ENCODE measurements at places on chromosomes 2 and 18.

DNA sequence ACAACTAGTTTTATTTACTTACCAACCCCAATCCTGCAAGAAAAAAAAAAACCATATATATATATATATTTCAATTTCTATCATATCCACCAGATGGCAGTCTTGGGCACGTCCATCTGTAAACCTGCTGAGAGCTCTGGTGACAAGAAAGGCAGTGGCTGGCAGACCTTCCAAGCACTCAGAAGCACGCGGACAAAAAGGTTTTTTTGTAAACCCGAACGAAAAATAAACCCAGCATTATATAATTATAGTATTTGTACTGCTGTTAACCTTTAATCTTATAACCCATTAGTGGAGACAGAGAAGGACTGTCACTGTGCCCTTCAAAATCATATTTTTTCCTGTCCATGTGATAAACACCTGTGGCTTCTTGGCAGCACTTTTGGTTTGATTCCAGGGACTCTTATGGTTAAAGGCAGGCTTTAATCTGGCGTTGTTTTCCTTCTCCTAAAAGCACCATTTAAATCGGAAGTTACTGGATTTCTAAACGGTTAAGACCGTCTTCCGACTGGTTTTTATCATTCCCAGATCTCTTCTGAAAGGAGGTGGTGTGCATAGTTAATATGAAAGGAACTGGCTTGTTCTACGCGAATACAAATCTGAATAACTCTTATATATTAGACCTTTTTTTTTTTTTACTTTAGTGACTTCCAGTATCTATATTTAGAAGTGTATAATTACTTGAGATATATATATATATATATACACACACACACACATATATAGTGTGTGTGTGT lies 31.0 kb upstream of the SLC3A1 start:
- peak; percentile 66 for DNase-seq

DNA sequence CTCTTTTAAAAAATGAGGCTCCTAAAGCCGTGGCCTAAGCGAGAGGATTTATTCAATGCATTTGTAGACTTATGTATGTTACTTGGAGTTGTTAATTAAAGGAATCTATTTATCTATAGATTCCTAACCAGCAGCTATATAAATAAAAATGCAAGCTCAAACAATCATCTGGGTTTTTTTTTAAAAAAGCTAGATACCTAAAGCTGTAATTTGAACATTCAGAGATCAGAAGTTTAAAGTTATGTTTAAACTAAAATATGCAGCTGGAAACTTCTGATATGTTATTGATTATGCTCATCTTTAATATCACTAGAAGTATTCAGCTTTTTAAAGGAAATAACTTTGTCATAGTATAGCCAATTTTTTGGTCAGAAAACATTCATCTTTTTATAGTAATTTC lies 1.0 kb downstream of the MEIS1 start:
- DNase-seq = no peak

DNA sequence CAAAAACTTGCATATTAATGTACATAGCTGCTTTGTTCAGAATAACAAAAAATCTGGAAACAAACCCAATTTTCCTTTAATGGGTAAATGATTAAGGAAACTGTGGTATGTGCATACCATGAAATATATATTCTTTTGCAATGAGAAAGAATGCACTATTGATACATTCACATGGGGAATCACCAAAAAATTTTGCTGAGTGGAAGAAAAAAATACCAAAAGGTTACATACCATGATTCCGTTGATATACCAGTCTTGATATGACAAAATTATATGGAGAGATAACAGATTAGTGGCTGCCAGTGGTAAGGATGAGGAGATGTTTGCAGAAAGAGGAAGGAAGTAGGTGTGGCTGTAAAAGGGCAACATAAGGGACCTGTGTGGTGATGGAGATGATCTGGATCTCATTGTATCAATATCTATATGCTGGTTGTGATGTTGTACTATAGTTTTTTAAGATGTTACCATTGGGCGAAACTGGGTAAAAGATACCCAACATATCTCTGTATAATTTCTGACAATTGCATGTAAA lies 54.6 kb upstream of the BCL2L11 start:
- no peak for DNase-seq

GRCh38 chr18:57805117-57805516 lies 2.0 kb upstream of the ATP8B1 start:
- no peak for DNase-seq

- DNase-seq = peak; percentile 95
Observed at GRCh38 chr18:54776282-54776977, 51.8 kb upstream of the RAB27B start.

- peak; percentile 85 for DNase-seq
Observed at GRCh38 chr2:231612456-231613330, 20.0 kb downstream of the TEX44 start.

- DNase-seq = no peak
Observed at GRCh38 chr18:9177466-9177865, 40.9 kb downstream of the ANKRD12 start.

DNA sequence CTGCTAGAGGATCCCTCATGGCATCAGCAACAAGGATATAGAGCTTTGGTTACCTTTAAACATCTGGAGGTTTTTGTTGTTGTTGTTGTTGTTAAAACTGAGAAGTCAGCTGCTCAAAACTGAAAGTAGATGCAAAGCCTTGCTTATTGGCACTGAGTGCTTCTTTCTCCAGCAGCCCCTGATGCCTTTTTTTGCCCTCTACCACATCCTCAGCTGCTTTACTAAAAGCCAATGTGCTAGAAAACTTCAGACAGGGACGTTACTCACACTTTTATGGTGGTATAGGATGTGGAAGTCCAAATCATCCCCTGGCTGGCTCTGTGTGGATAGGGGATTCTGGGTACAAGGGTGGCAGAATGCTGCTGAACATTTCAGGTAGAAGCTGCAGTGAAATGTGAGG lies 78.3 kb upstream of the CHST9 start:
- no peak for DNase-seq

GRCh38 chr2:169007941-169008340 lies 23.2 kb downstream of the ABCB11 start:
- DNase-seq = no peak

GRCh38 chr2:72895759-72896281 lies 8.6 kb downstream of the SPR start:
- no peak for DNase-seq

GRCh38 chr2:137927846-137928245 lies 36.4 kb upstream of the HNMT start:
- DNase-seq = no peak

DNA sequence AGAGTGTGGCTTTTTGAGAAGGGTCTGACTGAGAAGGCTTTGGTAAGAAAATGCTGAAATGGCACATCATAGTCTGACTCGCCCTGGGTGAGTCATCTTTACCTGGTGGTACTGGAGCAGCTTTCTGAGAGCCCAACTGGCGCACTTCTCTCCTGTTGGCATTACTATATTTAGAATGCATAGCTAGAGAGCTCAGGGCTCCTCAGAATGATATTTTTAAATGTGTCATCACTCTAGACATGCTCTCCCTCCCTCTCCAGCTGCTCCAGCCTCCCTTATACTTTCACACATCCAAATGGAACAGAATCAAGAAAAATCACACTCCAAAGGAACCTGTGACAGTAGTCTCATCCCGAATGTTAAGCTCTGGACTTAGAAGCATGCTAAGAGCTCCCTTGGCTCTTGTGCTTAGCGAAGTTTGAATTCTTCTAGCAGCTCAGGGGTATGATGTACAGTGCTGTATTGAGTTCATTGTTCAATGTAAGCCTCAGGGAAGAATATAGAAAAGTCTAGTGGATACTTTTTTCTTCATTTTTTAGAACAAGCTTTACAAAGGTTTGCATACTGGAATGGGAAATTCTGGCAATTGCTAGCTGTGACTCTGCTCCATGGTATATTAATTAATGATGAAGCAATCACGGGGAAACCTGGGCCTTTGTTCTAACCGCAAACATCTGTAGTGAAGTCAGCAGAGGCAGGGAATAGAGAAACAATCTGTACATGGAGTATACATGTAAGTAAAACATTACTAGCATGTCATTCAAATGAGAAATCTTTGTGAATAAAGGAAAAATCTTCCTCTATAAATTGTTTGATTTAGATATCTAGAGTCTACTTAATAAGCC lies 751.2 kb upstream of the NRXN1 start:
- DNase-seq = no peak

DNA sequence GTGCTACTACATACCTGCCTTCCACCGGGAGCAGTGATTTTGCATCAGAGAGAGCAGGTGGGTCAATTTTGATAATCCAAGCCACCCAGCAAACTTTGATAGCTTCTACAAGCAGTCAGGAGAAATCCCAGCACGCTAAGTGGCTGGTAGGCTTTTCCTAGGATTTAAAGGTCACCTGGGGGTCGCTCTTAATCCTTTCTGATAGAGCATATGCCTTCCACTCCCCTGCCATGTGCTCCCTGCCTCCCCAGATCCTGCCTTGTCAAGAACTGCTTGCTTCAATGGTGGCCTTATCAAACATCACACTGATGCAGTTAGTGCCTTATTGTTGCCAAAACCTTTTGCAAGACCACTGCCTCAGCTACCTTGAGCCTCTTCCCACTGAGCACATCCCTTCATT lies 462.3 kb upstream of the MEX3C start:
- DNase-seq = no peak

DNA sequence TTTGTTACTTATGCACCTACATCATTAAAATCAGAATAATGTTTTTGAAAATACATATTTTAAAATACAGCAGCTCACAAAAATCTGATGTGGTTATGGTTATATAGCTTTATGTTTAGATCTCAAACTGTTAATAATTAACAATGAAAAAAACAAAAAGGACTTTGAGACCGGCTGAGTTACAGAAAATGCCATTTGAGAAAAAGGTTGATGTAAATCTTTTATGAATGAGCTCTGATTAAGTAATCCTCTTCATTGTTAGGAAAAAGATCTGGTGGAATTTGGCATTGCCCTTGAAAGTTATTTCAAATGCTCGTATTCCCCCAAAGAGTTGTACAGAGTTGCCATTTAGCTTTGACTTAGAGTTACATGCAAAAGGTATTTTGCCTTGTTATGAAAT lies 82.8 kb upstream of the PROKR1 start:
- no peak for DNase-seq

- no peak for DNase-seq
Observed at GRCh38 chr18:79466591-79466990, 70.9 kb downstream of the NFATC1 start.

GRCh38 chr2:36357847-36358659 lies 2.5 kb downstream of the CRIM1 start:
- peak; percentile 40 for DNase-seq

DNA sequence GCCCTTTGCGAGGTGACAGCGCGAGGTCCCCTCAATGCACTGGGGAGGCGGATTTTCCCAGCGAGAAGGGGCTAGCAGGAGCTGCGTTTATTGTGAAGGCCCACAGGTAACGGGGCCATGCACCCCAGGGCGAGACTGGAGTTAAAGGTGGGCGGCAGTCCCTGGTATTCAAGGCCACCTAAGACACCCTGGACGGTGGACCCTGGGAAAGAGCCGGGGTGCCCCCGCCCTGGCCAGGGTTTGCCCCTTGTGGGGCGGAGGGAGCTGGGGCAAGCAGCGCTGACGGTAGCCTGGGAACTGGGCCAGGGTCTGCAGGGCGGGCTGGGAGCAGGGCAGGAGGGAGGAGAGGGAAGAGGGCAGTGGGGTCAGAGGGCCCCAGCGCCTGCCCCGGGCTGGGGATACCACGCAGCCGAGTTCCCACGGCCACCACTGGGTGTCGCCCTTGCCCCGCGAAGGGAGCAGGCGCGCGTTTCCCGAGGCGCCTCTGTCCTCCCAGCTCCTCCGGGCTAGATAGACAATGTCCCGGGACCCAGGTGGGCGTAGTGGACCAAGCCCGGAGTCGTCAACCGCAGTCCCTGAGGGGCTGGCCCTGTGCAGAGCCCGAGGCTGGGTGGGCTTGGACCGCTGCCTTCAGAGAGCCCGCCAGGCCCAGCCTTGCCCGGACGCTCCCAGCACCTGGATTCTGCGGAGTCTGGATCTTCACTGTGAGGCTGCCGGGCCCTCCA lies 80.2 kb downstream of the SMAD4 start:
- DNase-seq = no peak

DNA sequence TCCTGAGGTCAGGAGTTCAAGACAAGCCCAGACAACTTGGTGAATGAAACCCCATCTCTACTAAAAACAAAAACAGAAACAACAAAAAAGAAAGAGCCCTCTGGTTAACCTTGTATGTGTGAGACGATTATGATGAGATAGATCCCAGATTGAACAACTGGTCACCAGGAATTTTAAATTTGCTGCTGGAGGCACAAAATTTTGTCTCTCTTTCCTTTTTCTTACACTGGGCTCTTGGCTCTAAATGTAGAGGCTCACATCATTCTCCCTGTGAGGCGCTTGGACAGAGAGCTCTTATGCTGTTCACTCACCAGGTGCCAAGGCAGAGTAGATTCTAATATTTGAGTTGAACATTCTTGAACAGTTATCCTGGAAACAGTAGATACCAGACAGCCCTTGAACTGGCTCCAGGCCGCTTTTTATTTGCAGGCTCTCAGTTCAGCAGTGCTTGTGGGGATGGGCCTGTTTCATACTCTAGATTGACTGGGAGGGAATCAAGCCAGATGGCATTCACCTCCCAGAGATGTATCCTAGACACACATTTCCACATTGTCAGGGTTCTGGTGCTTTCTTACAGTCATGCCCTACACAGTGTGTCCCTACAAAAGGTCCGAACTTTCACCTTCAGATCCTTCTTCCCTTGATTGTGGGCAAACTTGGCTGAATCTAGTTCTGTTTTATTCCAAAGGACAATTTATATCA lies 1159.6 kb downstream of the RPIA start:
- DNase-seq = no peak

GRCh38 chr18:63320123-63320974 lies 780 bp upstream of the BCL2 start:
- peak; percentile 55 for DNase-seq

- no peak for DNase-seq
Observed at GRCh38 chr2:96326564-96326963, 1.4 kb downstream of the ITPRIPL1 start.

DNA sequence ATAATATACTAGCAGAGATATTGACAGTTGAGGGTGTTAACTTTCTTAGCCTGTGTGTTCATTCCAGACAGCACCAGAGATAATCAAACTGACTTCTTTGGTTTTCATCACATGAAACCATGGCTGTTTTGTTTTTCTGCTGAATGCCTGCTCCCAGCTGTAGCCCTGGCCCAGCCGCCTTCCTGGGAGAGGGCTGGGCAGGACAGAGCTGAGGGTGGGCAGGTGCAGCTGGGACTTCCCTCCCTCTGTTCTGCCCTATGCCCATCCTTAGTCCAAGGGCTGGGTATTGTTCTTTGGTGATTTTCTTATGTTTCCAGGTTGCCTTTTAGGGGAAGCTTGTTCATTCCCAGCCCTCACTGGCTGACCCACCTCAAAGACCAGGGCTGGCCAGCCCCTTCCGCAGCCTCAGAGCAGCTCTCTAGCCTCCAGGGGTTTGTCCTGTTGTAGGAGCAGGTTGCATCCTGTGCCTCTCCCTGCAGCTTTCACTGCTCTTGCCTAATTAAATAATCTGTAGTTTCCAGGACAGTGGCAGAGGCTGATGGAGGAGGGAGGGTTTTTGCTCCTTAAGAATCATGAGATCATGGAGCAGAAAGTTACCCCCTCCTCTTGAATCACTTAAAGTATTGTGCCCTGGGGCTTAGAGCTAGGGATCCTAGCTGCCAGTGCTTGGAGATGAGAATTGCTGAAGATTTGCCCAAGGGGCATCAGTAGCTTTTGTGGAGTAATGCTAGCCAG lies 61.4 kb downstream of the MTCL1 start:
- no peak for DNase-seq
